ENCODE measurements at places on chromosomes 7 and 10.

GRCh38 chr7:148570510-148570909 is 20.1 kb upstream of the C7orf33 start:
- DNase-seq = no peak

DNA sequence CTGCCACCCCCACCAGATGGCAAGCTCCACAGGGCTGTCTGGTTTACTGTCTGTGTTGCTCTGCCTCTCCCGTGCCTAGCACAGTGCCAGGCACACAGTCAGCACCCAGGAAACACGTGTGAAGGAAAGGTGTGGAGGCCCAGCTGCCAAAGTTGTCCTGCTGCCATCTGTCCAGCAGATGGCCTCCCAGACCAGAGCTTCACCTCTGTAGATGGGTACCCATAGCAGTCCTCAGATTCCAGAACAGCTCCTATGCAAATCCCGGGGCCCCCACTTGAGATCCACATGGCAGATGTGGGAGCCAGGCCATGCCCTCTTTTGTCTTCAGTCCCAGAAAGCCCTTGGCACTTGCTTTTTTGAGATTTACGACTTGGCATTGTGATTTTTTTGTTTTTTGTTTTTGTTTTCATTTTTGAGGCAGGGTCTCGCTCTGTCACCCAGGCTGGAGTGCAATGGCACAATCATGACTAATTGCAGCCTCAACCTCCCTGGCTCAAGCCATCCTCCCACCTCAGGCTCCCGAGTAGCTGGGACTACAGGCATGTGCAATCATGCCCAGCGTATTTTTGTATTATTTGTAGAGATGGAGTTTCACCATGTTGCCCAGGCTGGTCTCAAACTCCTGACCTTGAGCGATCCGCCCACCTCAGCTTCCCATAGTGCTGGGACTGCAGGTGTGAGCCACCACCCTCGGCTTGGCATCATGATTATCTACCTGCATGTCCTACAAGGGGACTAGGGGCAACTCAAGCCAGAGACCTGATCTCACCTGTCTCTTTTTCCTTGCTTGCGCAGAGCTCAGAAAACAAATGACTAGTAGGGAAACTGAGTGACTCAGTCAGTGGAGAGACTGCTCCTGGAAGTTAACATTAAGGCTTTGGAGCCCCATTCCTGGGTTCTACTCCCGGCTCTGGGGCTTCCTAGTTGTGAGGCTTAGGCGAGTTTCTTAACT is 16.9 kb upstream of the PALD1 start:
- peak; percentile 55 for DNase-seq

DNA sequence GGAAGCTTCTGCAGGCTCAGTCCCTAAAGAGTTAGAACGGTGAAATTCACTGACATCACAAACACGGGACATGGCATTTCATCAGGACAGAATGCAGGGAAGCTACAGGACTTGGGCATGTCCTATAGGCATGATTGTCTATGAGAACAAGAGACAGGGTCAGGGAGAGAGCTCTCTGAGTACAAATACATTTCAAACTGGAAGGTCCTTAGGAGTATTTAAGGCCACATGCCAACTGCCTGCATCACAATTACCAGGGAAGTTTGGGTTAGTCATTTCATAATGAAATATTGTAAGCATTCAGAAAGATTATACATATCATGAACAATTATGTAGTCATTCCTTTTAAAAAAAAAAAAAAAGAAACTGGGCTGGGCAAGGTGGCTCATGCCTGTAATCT is 71.3 kb downstream of the CREB3L2 start:
- DNase-seq = no peak

DNA sequence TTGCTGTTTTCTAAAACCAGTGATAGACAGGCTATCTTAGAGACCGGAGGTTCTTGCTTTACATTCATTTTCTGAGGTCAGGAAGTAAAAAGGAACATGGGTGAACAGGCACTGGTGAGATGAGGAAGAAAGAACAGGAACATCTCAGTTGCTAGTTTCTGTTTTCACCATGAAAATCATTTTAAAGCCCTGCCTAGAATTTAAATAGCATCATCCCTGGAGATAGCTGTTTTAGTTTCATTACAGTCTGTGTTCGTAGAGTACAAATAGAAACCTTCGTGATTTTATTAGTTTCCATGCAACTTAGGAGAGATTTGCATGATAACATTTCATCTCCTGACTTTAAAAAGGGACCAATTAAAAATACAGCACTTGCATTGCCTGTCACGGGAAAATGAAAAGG is 14.7 kb downstream of the KCNMA1 start:
- DNase-seq = no peak

DNA sequence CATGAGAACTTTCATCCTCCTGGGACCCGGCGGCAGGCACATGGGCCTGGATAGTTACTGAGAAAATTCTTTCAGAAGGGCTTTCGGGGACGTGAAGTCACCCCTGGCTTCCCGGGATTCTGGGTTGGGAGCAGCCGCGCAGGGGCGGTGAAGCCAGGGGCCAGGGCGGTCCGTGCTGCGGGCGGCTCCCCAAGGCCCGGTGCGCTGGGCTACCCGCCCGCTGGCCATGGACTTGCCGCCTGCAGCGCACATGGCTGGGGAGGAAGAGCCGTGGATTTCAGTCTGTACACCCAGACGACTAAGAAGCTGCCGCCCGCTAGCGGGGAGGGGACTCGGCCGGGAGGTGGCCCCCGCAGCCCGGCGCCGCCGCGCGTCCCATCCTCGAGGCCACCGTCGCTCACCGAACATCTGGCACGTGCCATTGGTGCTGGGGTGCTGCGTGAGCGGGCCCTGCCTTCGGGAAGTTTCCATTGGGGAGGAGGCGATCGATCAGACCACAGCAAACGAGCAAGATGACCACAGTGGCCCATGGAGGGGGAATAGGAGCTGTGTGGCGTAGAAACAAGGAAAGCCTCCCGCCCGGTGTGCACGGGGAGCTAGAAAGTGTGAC is 64.5 kb downstream of the TMEM209 start:
- DNase-seq = no peak

DNA sequence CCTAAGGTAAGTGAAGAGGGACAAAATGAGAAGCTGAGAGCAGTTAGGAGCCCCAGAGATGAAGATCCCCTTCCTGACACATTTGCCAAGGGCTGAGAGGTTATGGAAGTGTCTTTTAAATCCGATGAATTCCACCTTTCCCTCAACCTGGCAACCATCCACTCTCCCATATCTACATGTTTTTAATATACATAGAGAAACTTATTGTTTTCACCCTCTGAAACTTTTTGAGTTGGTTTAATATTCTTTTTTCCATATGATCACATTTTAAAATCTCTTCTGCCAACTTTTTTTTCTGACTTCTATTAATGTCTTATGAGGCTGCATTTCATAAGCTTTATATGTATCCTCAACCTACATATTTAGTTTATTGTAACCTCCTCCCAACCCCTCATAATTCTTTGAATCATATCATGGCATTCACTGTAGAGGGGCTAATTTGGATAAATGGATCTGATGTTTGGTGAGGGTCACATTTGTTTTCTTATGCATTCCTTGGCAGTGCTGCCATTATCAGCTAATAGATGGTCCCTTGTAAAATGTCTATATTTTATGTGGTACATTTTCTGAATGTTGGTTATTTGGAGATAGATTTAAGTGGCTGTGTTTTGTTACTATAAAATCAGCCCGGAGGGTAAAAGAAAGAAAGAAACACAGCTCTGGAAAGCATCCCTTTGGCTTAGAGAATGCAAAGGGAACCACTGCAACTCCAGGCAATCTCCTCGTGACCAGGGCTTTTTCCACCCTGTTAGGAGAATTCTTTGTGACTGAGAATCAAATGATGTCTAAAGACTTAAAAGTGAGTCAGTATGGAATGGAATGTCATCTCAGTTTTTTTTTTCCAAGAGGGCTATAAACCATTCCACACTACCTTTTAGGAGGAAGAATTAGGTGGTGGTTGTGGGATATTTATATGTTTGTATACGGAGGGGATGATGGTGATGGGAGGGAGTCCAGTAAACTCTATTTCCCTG is 334.4 kb downstream of the SUGCT start:
- DNase-seq = no peak

DNA sequence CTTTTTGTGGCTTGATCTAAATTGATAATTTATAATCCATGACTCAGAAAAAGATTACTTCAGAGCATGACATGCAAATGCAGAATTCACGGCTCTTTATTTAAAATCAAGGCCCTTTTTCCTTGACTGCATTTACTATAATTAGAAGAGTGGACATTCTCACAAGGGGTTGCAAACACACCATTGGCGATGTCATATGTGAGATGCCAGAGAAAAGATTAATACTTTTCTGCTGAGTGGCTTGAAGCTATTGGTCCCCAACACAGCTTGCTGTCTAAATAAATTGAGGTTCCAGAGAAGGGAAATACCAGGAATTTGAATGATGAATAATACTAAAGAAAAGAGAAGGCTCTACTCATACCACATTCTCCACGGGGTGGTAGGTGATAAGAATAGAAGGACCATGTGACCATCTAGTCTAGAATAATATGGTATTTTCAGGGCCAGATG is 78.7 kb upstream of the ARID5B start:
- no peak for DNase-seq

DNA sequence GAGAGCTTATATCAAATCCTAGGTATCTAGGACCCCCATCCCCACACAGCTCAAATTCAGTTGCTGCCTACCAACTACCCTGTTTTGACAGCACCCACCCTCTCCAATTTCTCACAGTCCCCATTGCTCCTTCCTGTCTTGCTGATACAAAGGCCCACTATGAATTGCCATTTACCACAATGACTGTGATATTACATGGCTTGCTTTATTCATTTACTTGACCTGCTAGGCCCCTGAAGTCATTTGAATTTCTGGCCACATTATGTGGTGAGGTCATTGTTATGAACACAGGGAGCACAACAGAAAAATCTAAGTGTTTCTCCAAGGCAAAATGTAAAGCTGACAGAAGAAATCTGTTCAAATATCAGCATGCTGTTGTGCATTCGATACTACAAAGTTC is 101.4 kb downstream of the PPP1R17 start:
- no peak for DNase-seq

DNA sequence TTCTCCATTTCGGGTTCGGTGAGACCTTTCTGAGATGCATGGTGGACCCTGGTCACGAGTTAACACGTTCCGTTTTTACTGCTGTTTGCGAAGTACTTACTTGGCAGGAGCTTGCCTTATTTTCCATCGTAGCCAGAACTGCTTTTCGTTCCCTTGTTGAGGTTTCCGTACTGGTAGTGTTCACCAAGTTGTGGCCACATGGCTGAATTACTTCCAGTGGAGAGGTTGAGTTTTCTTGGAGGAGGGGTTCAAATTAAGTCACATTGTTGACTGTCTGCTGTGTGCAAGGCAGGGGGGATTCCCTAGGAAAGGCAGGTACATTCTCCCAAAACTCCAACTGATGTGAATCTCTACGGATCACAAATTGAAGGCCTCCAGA is 4.0 kb downstream of the MXI1 start:
- no peak for DNase-seq

- peak; percentile 56 for DNase-seq
These were observed 54.4 kb downstream of the SH3PXD2A start for GRCh38 chr10:103800789-103801540.

GRCh38 chr7:87448388-87448787 is 27.1 kb downstream of the ABCB4 start:
- no peak for DNase-seq

- DNase-seq = no peak
These were observed 17.9 kb downstream of the SGPL1 start for GRCh38 chr10:70833601-70834000.

- DNase-seq = no peak
These were observed 10.9 kb upstream of the MAP3K8 start for GRCh38 chr10:30422981-30423654.

DNA sequence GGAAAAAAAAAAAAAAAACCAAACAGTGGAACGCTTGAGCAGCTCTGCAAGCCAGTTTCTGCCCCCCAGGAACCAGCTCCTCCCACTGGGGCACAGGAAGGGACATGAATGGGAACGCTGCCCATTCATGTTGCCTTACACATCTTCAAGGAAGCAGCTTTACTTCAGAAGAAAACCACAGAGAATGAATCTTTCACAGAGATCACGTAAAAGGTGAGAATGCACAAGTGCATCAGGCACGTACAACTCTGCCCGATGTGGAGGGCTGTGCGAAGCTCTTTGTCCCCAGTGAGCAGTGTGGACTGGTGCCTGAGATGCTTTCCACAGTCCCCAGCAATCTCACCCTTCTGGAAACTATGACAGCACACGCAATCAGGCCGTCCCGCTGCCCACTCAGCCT is 106.2 kb downstream of the DLG5 start:
- no peak for DNase-seq

- DNase-seq = no peak
These were observed 130.1 kb downstream of the RGS10 start for GRCh38 chr10:119412244-119413092.

- no peak for DNase-seq
These were observed 6.6 kb downstream of the AIFM2 start for GRCh38 chr10:70125918-70126552.

DNA sequence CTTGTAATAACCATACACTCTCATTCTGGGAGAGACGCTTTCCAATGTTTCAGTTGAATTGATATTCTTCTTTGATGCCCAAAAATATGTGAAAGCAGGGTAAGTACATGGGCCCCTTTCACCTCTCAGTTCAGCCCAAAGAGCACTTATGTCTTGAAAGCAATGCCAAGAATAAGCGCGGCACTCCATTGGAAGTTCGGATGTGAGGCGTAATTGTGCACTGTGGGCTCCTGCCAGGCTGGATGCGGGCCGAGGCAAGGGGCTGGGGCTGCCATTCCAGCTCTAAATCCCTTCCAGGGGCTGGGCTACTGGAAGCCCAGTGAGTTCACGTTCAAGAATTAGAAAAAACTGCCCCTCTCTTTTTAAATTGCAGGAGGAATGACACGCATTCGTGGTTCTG is 113.8 kb downstream of the EBF3 start:
- DNase-seq = no peak

GRCh38 chr10:129390147-129390546 is 76.9 kb upstream of the MGMT start:
- DNase-seq = no peak

- DNase-seq = no peak
These were observed 126.7 kb upstream of the ZWINT start for GRCh38 chr10:56487746-56488145.

- no peak for DNase-seq
These were observed 1297.5 kb upstream of the SORCS1 start for GRCh38 chr10:108462005-108462404.
